ENCODE measurements at places on chromosomes 5 and 9.

GRCh38 chr5:127320032-127320965 lies 29.7 kb downstream of the MEGF10 start:
- DNase-seq, result no peak

DNA sequence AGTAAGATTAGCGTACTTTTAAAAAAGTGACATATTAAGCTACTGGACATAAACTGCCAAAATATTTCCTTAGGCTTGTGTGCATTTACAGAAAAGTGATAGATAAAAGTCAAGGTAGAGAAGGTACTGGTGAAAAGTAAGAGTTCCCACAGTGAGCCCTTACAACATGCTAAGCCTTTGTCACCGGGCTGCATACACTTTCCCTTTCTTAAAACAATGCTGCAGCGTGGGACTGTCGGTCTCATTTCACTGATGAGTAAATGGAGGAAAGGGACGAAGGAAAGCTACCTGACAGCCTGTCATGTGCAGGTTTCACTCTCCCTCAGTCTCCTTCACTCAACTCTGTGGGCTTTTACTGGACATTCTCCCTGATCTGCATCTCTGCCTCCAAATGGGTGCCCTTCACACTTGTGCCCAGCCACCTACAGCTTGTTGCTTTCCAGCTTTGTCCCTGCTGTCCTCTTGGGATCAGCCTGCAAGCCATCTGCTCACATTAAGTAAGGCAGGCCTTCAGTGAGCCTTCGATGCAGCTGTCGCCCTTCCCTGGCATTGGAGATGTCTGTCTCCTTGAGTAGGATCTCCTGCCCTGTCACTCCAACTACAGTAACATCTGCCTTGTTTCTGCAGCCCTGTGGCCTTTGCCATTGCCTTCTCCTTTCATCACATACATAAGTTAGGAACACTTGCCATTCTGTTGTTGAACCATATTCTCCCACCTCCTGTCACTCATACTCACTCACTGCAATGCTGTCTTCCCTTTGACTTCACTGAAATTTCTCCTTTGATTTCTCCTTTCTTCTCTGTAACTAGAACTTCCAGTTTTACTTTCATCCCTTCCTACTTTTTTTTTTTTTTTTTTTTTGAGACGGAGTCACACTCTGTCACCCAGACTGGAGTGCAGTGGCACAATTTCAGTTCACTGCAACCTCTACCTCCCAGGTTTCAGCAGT lies 9.3 kb upstream of the ROPN1L start:
- no peak for DNase-seq

DNA sequence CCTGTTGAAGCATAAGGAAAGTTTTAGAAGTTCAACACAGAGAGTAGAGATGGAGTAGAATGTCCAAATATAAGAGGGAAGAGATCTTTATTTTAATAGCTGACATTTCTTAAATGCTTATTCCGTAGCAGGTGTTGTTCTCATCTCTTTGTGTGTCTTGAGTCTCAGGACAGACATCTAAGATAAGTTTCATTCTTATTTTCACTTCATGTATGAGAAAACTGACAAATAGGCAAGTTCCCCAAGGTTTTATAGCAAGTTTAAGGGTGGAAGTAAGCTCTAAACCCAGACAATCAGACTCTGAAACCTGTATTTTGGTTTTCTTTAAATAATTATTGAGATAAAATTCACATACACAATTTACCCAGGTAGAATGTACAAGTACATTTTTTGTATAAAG lies 228.4 kb upstream of the PPP1R2B start:
- no peak for DNase-seq

DNA sequence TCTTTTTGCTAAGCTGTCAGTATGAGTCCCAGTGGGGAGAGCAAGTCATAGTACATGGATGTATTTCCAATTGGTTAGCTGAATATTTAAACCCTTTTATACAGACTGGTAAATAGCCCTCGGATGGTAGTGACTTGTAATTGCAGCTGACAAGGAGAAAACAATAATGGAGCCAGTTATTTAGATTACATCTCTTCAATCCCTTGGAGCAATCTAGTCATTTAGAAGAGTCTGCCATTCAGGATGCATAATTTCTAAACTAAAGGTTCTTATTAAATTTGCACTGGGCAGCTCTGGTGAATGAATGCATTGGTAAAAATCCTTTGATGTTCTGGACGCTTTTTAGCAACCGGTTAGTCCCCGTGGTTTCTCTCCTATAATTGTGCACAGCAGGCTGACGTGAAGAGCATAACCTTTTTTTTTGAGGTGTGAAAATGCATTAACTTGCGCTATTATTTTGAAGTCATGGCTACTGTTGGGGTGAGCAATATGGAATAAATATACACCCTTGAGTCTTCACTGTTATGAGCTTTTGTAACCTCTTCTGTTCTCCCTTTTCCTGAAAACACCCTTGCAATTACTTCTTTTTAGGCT lies 158.6 kb upstream of the CD180 start:
- DNase-seq, result no peak

- DNase-seq, result peak; percentile 47
Observed at GRCh38 chr9:6680797-6681146, 35.2 kb upstream of the GLDC start.

DNA sequence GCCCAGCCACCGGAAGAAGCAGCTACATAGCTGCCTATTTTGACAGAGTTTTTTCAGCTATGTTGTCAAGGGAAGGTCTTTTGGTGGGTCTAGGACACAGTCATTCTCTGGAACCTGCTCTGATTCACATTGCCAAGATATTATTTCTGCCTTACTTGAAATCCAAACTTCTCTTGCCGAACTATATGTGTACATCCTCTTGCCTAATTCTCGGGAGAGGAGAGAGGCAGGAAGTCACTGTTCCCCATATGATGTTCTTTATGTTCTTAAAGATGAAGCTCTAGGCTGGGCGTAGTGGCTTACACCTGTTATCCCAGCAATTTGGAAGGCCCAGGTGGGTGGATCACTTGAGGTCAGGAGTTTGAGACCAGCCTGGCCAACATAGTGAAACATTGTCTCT lies 8.6 kb downstream of the TMEM252 start:
- no peak for DNase-seq

- DNase-seq, result no peak
Observed at GRCh38 chr5:133250527-133250926, 198.7 kb downstream of the HSPA4 start.

- no peak for DNase-seq
Observed at GRCh38 chr9:70170151-70170790, 88.5 kb upstream of the SMC5 start.

DNA sequence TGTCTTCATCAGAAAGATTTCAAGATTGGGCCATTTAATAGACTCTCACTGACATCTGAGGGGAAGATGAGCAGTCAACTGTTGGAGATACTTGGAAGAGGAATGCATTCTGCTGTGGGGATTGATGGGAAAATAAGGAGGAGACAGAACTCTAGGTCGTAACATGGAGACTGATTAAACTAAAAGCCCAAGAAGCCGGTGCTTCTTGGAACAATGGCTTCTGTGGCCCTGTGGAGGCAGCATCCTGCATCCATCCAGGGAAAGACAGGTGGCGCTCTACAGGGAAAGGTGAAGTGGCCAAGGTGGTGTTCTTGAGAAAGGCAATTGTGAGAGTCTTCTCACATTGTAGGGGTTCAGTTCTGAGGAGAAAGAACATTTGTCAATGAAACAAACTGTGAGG lies 31.3 kb downstream of the ZFAND5 start:
- no peak for DNase-seq

GRCh38 chr5:56148453-56148971 lies 84.6 kb downstream of the ANKRD55 start:
- peak; percentile 63 for DNase-seq

DNA sequence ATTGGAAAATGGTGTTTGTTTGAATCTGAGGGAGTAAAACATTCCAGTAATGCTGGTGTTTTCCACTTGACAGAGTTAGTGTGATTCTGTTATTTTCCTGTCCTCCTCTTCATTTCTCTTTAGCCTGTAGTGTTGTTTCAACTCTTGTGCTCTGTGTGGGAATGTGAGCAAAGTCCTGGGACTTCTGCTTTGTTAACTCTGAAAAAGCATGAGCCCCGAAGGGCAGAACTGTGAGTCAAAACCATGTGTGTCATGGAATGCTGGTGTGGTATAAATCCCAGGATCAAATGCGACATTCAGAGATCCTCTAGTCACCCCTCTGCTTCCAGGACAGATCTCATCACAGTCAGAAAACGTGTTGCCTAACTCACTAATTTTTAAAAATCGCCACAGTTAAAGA lies 8.9 kb downstream of the F2R start:
- DNase-seq, result no peak

GRCh38 chr5:69492923-69493395 lies 369 bp downstream of the OCLN start:
- no peak for DNase-seq

DNA sequence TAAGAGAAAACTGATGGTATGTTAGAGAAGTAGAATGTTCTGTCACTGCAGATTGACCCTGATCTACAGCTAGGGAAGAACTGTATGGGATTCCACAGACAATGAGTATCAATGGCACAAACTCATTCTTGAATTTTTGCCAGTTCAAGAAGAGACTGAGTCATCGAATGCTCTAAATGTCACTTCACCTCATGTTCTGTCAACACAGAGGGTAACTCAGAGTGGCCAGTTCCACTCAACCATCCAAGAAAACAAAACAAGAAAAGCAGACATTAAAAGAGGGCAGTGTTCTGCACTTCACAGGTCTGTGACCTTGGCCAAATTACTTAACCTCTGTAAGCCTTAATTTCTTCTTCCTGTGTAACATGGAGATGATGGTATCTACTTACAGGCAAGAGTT lies 132.2 kb upstream of the HMHB1 start:
- DNase-seq, result no peak

DNA sequence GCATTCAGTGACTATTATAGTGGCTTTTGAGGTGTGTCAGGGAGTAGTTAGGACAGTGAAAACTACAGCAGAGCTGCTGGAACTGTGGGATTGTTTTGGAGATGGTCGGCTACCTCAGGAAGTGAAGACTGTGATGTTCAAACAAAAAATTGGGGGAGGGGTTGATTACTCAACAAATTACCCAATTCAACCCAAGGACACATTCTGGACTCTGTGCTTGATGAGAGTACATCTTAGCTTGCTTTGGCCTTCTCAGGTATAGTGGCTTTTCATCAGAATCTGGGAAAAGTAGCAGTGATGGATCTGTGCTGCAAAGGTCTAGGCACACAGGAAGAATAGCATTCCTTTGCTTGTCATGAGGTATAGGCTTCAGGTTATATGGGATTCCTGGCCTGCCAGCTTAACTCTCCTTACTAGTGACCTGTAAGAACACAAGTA lies 47.0 kb downstream of the SLC44A1 start:
- no peak for DNase-seq

GRCh38 chr5:137580030-137580429 lies 80.9 kb upstream of the SPOCK1 start:
- DNase-seq, result no peak

DNA sequence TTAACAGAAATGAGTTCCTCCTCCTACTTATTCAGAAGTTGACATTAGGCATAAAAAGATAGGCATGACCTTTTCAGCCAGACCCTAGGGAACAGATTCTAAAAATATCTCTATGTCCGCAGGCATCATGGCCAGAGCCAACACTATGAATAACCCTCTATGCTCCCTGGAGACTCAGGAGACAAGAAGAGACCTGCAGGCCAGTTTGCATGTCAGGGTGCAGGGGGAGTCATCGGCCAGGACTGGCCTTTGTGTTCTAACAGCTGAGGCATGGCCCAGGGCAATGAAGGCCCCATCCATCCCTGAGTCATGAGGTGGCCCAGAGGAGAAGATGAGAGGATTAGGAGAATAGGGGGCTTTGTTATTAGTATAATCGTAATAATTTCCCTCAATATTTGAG lies 93.8 kb downstream of the TMEM215 start:
- DNase-seq, result no peak

DNA sequence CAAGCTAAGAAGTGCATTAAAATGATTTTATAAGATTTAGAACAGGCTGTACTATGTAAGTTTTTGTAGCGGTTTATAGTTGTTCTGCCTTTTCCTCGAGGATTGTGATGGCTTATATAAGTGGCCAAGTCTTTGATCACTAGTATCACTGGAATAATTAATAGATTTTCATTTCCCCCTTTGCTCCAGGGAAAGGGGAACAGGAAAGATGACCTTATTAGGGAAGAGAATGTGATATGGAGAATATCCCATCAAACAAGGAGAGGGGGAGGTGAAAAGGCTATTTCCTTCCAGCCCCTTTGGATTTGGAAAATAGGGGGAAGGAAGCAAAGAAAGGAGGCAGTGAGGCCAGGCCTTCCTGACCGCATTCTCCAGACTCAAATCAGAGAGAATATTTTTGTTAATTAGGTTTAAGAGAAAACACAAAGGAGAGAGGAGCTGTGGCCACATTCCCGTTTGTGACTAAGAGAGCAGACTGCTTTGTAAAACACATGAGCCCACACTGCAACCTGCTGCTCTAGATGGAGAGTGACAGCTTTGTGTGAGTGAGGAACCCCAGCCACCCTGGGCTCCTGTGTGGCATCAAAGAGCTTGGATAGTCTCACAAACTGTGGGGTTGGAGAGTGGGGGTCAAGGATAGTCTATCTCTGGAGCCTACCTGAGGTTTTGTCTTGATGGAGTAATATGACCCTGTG lies 359.5 kb downstream of the DTWD2 start:
- no peak for DNase-seq

GRCh38 chr9:133368249-133368881 lies 7.5 kb downstream of the SURF4 start:
- no peak for DNase-seq

DNA sequence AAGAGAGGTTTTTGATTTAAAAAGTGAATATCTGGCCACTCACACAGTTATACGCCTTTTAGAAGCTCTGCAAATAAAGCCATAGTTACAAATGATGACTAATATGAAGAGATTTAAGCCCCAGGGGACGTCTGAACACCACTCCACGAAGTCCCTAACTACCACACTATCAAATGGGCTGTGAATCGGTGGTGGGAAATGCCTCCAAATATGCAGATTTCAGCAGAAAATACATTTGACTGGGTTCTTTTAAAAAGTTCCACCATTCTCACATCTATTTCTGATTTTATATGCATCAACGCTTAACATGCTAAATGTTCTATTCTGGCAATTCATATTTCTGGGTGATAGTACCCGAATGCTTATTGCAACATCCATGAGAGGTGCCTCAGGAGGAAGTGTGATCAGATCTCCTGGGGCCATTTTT lies 22.5 kb downstream of the TICAM2 start:
- no peak for DNase-seq

GRCh38 chr5:123964884-123965283 lies 452.9 kb downstream of the CSNK1G3 start:
- DNase-seq, result no peak
